NCI-H1105 treated with DMSO at 0.1 percent for 48 hours (cell line): ENCODE measurements at places on chromosomes 7 and 10.
A peak's percentile ranks its signal among the peaks of the same experiment; 100 is the strongest.

DNA sequence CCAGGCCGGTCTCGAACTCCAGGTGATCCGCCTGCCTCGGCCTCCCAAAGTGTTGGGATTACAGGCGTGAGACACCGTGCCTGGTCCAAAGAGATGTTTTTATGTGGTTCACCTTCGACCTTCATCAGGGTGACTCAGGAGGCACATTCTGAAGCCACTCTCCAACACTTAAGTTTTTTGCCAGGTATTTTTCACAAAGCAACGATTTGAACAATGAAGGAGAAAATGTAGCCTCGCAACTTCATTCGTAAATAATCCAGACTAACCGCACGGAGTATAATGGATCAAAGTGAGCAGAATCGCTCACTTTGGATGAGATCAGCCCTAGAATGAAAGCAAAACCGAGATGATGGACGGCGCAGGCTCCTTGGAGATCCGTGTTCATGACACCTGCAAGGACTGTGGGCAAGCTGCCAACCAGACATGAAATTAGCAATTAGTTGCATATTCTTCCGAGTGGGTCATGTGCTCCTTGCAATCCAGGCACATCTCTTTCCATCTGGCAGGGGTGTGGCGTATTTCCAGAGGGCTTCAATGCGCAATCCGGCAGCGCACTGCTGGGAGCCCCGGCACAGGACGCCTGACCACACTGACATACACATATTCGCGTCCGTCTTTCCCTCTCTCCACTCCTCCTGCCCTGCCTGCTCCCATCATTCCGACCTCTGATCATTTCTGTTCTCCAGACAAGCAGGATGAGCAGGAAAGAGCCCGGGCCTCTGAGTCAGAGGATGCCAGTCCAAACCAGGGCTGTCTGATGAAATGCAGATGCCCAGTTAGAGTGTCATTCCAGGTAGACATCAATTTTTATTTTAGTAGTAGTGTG lies 148.4 kb downstream of the KLF6 start:
- DNase-seq: peak; percentile 92

GRCh38 chr7:74544706-74545469 lies 91.2 kb downstream of the GTF2IRD1 start:
- DNase-seq: no peak

DNA sequence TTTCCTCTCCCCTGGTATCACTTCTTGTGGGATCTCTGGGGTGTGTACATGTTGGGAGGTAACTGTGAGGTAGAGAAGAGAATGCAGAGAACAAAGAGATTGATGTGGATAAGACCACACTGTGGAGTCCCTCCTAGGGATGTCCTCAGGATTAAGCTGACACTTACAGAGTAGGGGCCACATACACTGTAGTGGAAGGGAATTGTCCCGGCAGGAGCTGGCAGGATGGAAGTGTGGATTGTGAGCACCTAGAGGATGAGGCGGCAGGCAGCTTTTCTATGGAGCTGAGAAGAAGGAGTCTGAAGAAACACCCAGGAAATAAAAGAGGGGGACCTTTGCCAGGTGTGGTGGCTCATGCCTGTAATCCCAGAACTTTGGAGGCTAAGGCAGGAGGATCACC lies 13.5 kb downstream of the AGFG2 start:
- no peak for DNase-seq

- no peak for DNase-seq
Observed at GRCh38 chr7:158821171-158822031, 7.9 kb downstream of the ESYT2 start.

- no peak for DNase-seq
Observed at GRCh38 chr7:100212631-100213286, 7.0 kb upstream of the PVRIG start.

GRCh38 chr7:122831436-122831835 lies 54.8 kb downstream of the CADPS2 start:
- DNase-seq: no peak

GRCh38 chr7:19079066-19079465 lies 38.4 kb downstream of the TWIST1 start:
- DNase-seq: no peak

- no peak for DNase-seq
Observed at GRCh38 chr7:16526742-16527540, at the start of gene LRRC72. Gene LRRC72, plus strand, starts transcription at chr7:16526825. Its CDS starts 128 bp downstream, at chr7:16526953.

DNA sequence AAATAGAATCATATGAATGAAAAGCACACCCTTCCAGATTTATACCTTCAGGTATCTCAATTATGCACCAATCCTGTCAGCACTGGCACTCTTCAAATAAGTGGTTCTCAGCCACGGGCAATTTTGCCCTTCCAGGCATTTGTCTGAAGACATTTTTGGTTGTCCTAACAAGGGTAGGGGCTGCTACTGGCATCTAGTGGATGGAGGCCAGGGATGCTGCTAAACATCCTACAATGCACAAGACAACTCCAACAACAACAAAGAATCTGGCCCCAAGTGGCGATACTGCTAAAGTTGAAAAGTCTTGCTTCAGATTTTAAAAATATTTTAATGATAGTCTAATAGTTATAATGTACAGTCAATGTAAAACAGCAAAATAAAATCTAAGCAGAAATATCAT lies 16.1 kb downstream of the CCDC186 start:
- no peak for DNase-seq

DNA sequence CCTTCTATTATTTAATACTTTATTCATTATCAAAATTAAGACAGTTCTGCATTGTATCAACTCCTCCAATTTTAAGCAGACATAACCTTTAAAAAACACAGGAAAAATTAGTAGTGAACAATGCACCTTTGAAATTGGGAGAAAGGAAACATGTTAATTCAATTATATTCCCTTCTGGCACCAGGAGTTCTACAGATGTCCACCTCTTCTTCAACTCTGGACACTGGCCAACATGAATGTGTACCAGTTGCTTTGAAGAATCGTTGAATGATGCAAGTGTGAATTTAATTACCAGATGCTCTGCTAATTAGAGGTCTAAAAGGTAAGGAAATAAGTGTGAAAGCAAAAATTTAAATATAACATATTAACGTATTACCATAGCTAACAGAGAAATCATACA lies 206.7 kb upstream of the IGFBP3 start:
- DNase-seq: no peak

DNA sequence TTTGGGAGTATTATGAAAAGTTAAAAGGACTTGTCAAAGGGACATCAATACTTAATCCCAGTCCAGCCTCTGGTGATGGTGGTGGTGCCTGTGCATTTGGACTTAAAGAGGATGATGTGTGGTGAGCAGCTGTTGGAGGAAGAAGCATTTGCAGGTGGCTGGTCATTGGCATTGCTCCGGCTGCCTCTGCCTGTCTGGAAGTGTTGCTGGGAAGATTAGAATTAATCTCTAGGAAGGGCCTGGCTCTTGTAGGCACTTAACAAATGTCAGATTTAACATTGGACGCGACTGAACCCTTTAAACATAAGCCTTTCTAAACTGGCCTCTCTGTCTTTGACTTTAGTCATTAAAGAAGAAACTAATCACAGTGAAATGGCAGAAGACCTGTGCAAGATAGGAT lies 58.8 kb downstream of the FIGNL1 start:
- no peak for DNase-seq
